Osteoblast (primary cell): ENCODE measurements at places on chromosomes 5 and 9. TPM values are rescaled to one million over a fixed set of nuclear protein-coding genes. Genes with fewer than 3 reads are reported as not detected.

DNA sequence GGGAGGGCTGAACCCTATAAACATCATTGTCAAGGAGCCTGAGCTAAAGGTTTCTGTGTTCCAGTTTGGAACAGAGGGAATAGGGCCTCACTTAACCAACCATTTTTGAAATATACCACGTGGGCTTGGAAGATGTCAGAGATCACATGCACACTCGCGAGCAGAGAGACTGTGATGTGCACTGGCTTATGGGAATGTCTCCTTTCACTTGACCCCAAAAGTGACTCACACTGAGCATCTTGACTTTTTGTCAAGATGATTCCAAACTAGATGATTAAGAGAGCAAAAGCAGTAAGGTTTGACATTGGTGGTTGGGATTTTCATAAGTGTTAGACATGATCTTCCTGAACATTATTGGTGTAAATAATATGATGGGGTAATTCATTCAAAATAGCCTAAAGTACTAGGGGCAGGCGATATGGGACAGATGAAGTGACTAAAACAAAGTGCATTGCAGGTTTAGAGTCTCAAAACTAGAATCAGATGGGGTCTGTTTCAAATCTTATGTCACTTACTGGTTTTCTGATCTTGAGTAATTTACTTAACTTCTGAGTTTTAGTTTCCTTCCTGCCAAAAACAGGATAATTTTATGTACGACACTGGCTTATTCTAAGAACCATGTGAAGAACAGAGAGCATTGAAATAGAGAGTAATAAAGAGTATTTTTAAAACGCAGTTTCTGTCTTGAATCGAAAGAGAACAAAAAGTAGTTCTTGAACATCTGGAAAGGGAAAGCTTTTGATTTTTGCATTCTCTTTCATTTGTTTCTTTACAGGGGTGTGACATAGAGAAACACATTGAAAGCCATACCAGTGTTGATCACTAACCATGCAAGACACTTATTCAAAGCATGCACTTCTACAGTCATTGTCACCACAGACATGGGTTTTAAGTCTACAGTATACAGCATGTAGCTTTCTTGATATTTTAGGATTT, 383.0 kb downstream of the DIRAS2 start:
- no peak for DNase-seq

Gene GPR150
- total RNA-seq = 0.29 and 0.36 TPM in 2 replicates

GRCh38 chr5:112258571-112258970, 160.5 kb downstream of the EPB41L4A start:
- DNase-seq = no peak

Gene GPX8
- total RNA-seq = 143 and 158 TPM in 2 replicates

GRCh38 chr5:145687943-145688342, 147.2 kb downstream of the PRELID2 start:
- DNase-seq = no peak

- no peak for DNase-seq
These were observed 144.3 kb downstream of the AUH start for GRCh38 chr9:91217388-91217787.

GRCh38 chr5:135106610-135107471, 72.8 kb upstream of the PITX1 start:
- DNase-seq = peak; percentile 32

GRCh38 chr9:89418882-89419640, 78.9 kb downstream of the SEMA4D start:
- DNase-seq = no peak

Gene ZNF879
- 6.2 and 8.3 TPM in 2 replicates for total RNA-seq

Gene FABP6
- total RNA-seq = not detected in 2 replicates

Gene PCDHA6
- 0.88 and 1.1 TPM in 2 replicates for total RNA-seq
